Left ventricle myocardium inferior (tissue), 1 donor: ENCODE measurements at places on chromosomes 4 and X. TPM values are rescaled to one million over a fixed set of nuclear protein-coding genes. Genes with fewer than 3 reads are reported as not detected.
A peak's percentile ranks its signal among the peaks of the same experiment; 100 is the strongest.

OPRPN gene
- not detected for total RNA-seq

WDFY3 gene
- 48.7 TPM for total RNA-seq

HMX1 gene
- not detected for total RNA-seq

GIMD1 gene
- total RNA-seq = not detected

ODAM gene
- total RNA-seq = not detected

CT83 gene
- total RNA-seq = not detected

IQCM gene
- not detected for total RNA-seq

BTK gene
- 1.3 TPM for total RNA-seq

CHRDL1 gene
- 3.7 TPM for total RNA-seq

NOX1 gene
- not detected for total RNA-seq

ZNF732 gene
- total RNA-seq = not detected

MXRA5 gene
- 2.0 TPM for total RNA-seq

MAN2B2 gene
- 18.5 TPM for total RNA-seq

GRCh38 chr4:27318740-27319139 lies 458.1 kb downstream of the STIM2 start:
- no peak for DNase-seq

DNA sequence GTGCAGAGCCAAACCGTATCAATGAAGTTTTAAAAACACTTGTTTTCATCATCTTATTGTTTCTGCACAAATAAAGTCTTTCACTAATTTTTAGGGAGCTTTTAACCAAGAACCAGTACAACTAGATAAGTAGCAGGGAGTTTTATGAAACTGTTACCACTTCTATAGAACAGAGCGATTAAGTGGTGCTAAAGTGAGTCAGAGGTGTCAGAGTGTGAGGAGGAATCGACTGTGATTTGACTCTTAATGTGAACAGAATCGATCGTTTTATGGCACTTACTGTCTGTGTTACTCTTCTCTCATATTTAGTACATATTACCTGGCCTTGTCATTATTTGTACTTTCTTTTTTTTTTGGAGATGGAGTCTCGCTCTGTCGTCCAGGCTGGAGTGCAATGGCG lies 43.3 kb downstream of the PDK3 start:
- DNase-seq = no peak

- no peak for DNase-seq
These were observed 32.5 kb downstream of the LRP2BP start for GRCh38 chr4:185363251-185363650.

- DNase-seq = no peak
These were observed 21.7 kb downstream of the PNMA6F start for GRCh38 chrX:153299855-153300254.

- DNase-seq = no peak
These were observed 210.2 kb upstream of the GYPA start for GRCh38 chr4:144350706-144351105.

DNA sequence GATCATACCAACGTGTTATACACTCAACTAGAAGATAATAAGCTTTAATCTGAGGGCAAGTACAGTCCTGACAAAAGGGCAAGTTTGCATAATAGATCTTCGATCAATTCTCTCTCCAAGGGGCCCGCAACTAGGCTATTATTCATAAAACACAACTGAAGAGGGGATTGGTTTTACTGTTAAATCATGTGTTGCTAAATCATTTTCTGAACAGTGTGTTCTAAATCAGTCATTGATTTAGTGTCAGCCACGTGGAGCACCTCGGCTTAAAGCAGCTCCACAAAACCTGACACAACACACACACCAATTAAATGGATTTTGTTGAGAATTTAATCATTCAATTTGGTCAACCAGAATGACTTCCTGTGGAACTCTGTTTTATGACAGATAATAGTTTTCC lies 61.6 kb downstream of the PTCHD1 start:
- DNase-seq = no peak

GRCh38 chrX:110409925-110410324 lies 51.3 kb downstream of the RTL9 start:
- DNase-seq = no peak

GRCh38 chrX:139750390-139750789 lies 42.4 kb upstream of the MCF2 start:
- no peak for DNase-seq

DNA sequence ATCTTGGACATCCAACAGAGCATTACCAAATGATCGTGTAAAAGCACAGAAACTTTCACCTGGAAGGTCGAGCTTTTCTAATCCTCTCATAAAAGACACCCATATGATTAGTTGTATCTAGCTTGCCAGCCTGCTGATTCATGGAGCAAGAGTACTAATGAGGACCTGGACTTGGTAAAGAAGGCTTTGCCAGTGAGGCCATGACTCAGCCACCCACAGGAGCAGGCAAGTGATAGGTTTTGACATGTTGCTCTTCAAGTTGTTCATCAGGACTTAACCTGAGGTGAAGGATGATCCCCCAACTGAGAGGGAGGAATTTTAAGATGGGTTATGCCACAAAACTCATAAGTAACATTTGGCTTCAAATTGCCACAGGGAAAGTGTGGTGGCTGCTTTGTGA lies 24.7 kb upstream of the EPGN start:
- no peak for DNase-seq

DNA sequence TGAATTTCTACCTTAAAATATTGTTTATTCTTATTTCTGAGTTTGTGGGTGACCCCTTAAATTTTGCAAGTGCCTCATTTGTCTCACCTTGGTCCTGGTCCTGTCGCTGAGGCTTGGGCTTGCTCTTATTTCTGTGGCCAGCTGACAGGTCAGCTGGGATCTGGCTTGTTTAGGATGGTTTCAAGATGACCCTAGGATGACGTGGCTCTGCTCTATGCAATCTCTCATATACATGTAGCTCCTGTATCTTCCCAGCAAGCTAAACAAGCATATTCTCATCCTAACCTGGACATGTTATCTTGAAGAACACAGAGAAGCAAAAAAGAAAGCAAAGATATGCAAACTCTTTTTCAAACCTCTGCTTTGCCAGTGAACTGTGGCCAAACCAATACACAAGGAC lies 158.4 kb downstream of the BANK1 start:
- DNase-seq = no peak

- no peak for DNase-seq
These were observed 55.9 kb upstream of the NFKB1 start for GRCh38 chr4:102445213-102445612.

- no peak for DNase-seq
These were observed 312.5 kb upstream of the HS3ST1 start for GRCh38 chr4:11741190-11741652.

GRCh38 chrX:39760930-39761329 lies 336.8 kb downstream of the BCOR start:
- DNase-seq = no peak

- no peak for DNase-seq
These were observed 20.7 kb upstream of the PROM1 start for GRCh38 chr4:16104520-16104919.

GRCh38 chr4:6199422-6199921 lies 877 bp downstream of the JAKMIP1 start:
- no peak for DNase-seq

- no peak for DNase-seq
These were observed 42.4 kb downstream of the N4BP2 start for GRCh38 chr4:40099010-40099409.

GRCh38 chr4:105155426-105155825 lies 8.8 kb downstream of the TET2 start:
- no peak for DNase-seq

- no peak for DNase-seq
These were observed 121.3 kb upstream of the PNPLA4 start for GRCh38 chrX:8048466-8048865.

GRCh38 chr4:7281691-7282665 lies 89.6 kb downstream of the SORCS2 start:
- no peak for DNase-seq

GRCh38 chrX:97021680-97022079 lies 138.0 kb downstream of the RPA4 start:
- DNase-seq = no peak

- DNase-seq = no peak
These were observed 487 bp downstream of the TBCK start for GRCh38 chr4:106315476-106315967.

GRCh38 chr4:169266081-169266480 lies 4.7 kb downstream of the SH3RF1 start:
- no peak for DNase-seq

GRCh38 chr4:140654495-140654814 lies 85.7 kb upstream of the UCP1 start:
- DNase-seq = no peak

- no peak for DNase-seq
These were observed 468 bp downstream of the GLA start for GRCh38 chrX:101407167-101407747.

DNA sequence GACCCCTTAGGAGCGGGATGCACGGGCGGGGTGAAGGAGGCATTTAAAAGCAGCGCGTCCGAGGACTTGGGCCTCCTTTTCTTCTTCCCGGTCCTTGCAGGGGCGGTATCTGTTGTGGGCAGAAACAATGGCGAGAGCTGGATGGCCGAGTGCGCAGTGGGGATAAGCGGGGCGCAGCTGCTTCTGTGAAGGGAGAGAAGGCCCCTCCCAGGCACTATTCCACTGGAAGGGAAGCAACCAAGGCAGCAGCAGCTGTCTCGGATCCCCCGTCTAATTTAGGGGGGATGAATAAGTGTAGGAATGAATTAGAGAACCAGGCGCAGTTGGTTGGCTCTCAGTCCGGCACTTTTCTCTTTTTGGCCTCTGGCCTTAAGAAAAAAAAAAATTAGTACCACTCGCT lies 995 bp downstream of the SMARCA5 start:
- peak; percentile 40 for DNase-seq

DNA sequence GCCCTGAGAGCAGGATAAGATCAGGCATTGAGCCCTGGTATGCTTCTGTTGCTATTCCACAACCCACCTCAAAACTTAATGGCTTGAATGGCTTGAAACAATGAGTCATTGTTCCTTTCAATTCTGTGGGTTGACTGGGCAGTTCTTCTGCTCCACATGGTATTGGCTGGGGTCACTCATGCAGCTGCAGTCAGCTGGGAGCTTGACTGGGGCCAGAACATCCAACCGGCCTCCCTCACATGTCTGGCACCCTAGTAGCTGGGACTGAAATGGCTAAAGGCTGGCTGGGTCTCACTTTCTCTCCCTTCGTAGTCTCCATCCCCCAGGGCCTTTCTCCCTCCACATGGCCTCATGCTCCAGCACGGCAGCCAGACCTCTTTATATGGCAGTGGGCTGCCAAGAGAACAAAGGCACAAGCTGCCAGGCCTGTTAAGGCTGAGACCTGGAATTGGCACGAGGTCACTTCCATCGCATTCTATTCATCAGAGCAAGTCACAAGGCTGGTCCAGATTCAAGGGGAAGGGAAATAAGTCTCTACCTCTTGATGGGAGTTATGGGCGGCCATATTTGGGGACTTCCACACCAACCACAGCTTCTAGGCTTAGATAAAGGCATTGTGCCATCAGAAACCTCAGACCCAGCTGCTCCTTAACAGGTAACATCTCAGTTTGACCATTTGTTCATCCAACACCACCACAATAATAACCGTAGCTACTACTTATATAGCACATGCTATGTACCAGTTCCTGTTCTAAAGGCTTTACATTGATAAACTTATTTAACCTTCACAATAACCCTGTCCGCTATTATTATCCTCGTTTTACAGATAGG lies 159.7 kb upstream of the ATP6AP2 start:
- peak; percentile 38 for DNase-seq

- DNase-seq = no peak
These were observed 77.6 kb downstream of the HDAC8 start for GRCh38 chrX:72495046-72495445.

DNA sequence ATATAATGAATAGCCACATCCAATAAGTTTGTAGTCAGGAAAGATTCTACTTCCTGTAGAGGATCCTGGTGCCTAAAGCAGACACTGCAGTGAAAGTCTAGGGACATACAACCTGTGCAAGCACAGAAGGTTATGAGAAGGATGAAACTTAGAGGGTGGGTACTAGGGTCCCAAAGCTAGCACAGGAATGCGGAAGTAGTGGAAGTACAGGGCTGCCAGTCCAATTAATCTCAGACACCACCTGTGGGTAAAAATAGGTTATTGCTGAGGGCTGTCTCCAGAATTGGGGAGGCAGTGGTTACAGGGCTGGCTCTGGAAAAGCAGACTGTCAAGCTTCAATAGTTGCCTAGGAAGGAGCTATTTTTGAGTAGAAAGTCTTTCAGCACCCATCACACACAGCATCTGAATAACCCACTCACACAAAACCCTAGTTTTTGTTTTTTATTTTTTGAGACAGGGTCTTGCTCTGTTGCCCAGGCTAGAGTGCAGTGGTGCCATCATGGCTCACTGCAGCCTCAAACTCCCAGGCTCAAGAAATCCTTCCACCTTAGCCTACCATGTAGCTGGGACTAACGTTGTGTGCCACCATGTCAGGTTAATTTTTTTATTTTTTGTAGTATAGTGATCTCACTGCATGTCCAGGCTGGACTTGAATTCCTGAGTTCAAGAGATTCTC lies 50.8 kb upstream of the ELF2 start:
- DNase-seq = no peak

DNA sequence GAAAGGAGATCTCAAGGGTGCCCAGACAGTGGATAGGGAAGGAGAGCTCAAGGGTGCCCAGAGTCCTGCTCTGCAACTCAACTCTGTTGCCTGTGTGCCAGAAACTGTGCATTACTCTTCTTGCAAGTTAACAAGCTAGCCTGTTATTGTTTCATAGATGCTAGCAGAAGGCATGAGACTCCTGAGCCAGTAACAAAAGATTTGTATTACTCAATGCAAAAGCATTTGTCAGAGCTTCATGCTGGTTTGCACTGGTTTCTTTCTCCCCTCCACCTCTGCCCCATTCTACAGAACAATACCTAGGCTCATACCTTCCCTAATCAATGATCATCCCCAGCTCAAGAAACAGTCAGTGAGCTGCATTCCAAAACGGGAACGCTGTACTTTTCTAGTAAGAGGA lies 124.5 kb upstream of the NEIL3 start:
- no peak for DNase-seq
